Activated CD4-positive, alpha-beta T cell treated with anti-CD3 and anti-CD28 coated beads, Interleukin-2, amount 50 U/mL, for 4 hours (primary cell): ENCODE measurements at places on chromosomes 16 and 17.

DNA sequence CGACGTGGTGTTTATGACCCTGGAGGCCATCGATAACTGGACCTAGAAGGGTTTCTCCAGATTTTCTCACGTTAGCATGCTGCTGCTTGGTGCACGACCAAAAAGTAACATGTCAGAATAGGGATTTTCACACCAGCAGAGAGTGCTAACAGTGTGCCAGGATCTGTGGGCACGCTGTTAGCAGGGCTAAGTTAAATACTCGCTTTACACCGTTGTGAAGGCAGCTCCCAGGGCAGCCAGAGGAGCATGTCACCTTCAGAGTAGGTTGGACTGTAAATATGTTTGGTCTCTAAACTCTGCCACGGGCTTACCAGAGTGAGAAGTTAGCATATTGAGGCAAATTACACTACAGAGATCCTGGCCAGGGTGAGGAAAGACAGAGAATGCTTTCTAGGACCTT, 113.2 kb upstream of the TBX2 start:
- no peak for DNase-seq

- DNase-seq: no peak
Observed at GRCh38 chr17:10234033-10234432, 35.6 kb upstream of the GAS7 start.

- no peak for DNase-seq
Observed at GRCh38 chr16:47976636-47977210, 179.1 kb downstream of the ABCC12 start.

DNA sequence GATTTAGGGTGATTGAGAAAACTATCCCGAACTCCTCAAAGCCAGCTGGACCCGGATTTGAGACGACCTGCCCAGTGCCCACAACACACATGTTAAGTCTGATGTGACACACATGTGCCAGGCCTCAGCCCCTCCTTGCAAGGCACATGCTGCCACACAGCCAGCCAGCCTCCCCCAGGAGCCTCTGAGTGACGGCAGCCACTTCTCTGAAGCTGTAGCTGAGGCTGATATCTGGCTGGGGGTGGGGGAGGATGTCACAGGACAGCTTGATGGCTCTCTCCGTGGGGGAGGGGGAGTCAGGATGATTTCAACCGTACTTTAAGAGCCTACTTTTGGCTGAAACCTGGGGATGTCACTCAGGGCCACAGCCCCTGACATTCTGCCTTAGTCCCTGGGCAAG, 40.9 kb downstream of the SRCIN1 start:
- no peak for DNase-seq

DNA sequence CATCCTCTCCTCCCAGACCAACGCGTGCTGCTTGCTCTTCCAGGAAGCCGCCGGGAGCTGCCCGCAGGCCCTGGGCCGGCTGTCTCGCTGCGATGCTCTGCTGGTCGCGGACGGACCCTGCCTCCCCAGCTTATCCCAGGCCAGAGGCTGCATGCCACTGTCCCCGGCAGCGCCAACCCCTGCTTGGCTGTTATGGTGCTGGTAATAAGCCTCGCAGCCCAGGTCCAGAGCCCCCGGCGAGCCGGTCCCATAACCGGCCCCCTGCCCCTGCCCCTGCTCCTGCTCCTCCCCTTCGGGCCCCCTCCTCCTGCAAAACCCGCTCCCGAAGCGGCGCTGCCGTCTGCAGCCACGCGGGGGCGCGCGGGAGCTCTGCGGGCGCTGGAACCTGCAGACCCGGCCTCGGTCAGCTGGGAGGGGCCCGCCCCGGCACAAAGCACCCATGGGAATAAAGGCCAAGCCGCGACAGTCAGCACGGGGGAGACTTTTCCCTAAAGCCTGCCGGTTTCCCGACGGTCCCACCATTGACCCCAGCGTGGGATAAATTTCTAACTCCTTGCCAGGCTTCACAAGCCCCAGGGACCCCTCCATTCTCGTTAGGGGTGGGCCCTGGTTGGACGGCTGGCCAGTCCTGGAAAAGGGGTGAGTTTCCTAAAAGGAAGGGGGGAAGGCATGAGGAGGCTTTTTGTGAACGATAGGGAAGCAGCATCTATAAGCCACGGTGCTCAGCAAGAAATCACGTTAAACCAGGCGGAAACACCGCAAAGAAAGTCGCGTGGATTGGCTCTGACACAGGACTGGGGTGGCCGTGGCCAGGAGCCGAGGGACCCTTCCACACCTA, 11.2 kb downstream of the ENPP7 start:
- peak; percentile 62 for DNase-seq

- DNase-seq: no peak
Observed at GRCh38 chr17:7476494-7476893, 2.9 kb downstream of the ZBTB4 start.

DNA sequence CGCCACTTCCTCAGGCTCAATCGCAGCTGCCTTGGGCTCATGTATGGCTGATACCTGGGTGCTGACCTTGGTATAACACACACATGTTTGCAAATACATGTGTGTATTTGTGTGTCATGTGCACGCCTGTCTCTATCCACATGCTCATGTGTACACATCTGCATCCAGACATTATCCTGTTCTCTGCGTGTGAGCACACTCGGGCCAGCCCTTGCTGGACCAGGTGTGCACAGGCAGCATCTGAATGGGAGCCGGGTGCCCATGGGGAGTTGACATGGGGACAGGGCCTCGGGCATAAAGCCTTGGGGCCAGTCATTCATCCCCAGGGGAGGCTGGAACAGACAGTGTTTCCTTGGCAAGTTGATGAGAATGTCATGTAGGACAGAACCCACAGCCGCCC, 29.1 kb upstream of the CRHR1 start:
- no peak for DNase-seq

DNA sequence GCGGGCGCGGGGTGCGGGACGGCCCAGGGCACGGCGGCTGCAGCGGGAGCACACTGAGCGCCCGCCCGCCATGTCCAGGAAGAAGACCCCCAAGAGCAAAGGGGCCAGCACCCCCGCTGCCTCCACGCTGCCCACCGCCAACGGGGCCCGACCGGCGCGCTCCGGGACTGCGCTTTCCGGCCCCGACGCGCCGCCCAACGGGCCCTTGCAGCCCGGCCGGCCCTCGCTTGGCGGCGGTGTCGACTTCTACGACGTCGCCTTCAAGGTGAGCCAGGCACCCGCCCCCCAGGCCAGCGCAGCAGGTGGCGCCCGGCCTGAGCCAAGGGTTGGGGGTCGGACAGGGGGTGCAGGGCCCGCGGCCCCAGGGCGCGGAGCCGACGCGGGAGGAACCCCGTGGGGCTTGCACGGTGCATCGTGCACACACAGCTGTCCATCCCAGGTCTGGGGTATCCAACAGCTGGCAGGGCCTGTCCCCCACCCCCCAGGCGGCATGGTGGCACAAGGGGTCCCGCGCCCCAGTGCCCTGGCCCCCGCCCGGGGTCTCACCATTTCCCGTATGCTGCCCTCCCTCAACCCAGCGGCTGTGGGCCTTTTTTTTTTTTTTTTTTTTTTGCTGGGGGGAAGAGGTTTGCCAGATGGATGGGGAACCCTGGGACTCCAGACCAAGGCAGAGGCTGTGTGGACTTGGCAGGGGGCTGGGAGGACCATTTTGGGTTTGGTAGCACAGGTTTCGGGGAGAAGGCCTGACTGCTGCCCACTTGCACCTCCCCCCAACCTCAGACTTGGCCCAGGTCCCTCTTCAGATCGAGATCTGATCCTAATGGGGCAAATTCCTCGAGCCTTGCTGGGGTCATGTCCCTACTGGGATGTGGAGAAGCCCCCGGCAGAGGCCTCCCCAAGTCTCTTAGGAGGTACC, 547 bp downstream of the RAB26 start:
- DNase-seq: no peak

DNA sequence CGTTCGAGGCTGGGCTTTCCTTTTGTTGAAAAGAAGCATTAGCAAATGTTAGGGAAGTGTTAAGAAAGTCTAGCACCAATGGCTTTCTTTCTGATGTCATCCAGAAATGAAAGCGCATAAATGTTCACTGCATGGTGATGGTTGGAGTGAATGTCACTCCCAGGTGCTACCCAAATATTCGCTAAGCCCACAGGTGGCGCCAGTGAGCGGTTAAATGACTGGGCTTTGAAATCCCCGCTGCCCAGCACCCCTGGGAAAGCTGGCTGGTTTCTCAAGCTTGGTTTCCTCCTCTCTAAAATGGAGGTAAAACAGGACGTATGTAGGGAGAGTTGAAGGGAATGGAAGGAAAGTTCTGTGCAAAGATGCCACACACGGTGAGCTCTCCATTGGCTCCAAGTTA, 104.4 kb downstream of the IRX5 start:
- DNase-seq: no peak

- DNase-seq: no peak
Observed at GRCh38 chr16:56423584-56424403, 1.6 kb downstream of the AMFR start.
